ENCODE measurements at places on chromosomes 1 and 21.

- peak; percentile 47 for DNase-seq
Observed at GRCh38 chr1:160954158-160955104, at the start of gene ITLN2. Gene ITLN2 (minus strand): TSS chr1:160954809. CDS start chr1:160954741, 68 bp downstream.

DNA sequence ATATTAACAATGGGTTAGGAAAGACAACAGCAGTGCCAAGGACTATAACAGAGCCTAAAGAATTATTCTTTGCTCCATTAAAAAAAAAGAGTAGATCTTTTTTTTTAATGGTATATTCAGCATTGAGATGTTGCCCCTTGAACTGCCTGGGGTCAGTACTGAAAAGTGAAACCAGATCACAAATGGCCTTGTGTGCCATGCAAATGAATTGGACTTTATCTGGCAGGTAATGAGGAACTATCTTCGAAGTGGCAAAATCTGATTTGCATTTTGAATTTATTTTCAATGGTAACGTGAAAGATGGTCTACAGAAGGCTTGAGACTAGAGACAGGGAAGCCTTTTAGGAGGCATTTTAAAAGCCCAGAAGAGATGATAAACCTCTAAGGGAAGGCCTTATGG lies 21.4 kb upstream of the PKN2 start:
- no peak for DNase-seq

DNA sequence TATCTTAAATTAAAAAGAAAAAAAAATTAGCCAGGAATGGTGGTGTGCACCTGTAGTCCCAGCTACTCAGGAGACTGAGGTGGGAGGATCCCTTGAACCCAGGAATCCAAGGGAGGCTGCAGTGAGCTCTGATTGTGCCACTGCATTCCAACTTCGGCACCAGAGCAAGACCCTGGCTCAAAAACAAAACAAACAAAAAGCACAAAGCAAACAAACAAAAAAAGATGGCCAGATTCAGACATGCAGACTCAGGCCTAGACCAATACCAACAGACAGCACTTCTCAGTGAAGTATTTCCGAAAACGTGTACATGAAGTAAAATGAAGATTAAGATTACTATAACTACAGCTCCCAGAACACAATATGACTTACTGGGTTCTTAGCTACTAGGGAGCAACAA lies 10.6 kb downstream of the SLC35D1 start:
- no peak for DNase-seq

DNA sequence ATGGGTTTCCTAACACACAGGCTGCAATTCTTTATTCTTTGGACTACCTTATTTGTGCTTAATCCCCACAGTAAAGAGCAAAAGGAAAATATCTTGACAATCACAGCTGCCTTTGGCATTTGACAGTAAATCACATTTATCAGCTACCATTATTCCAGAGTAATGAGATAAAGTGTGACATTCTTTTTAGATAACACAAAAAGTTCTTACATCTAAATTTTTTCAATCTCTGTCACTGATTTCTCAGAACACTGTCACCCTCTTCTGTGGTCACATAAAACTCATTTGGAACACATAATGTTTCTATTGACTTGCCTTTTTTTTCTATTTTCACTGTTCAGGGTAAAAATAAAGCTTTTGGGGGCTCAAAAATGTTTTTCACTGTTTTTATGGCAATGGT lies 484.6 kb downstream of the LTN1 start:
- DNase-seq, result no peak

- no peak for DNase-seq
Observed at GRCh38 chr1:183543619-183544204, 46.5 kb downstream of the NCF2 start.

- no peak for DNase-seq
Observed at GRCh38 chr1:52534928-52535764, 17.7 kb downstream of the TUT4 start.

GRCh38 chr1:226643177-226643576 lies 94.6 kb downstream of the STUM start:
- peak; percentile 59 for DNase-seq

DNA sequence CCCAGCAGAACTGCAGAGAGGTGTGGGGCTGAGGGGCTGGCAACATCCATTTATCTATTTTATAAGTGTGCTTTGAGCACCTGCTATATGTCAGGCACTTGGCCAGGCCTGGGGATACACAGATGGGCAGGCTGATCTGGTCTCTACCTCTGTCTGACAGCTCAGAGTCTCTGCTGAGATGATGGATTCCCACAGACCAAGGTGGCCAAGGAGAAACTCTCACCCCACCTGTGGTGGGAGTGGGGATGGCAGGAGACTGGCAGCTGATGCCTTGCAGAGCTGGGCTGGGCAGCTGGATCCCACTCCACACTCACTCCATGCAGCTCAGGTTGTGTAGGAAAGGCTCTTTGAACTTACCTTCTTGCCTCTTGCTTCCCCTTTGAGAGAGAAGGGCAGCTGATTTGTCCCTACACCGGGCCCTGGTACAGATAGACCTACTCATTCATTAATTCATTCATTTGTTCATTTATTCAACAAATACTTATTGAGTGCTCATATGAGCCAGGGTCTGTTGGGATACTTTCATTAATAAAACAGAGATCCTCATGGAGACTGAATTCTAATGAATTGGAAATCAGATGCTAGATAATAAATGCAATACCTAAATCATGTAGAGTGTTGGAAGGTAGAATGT lies 9.0 kb downstream of the ADORA1 start:
- no peak for DNase-seq
